ENCODE measurements at places on chromosomes 7 and 10.

- H3K27me3 ChIP-seq: no peaks in the 10 kb centered on the region
- no peak for DNase-seq
- H3K27ac ChIP-seq: no peak overlapping the region
- H3K36me3 ChIP-seq: no peaks in the 10 kb centered on the region
- no peaks in the 10 kb centered on the region for H3K4me1 ChIP-seq
Observed at GRCh38 chr7:87013840-87014190, 45.6 kb downstream of the ELAPOR2 start.

DNA sequence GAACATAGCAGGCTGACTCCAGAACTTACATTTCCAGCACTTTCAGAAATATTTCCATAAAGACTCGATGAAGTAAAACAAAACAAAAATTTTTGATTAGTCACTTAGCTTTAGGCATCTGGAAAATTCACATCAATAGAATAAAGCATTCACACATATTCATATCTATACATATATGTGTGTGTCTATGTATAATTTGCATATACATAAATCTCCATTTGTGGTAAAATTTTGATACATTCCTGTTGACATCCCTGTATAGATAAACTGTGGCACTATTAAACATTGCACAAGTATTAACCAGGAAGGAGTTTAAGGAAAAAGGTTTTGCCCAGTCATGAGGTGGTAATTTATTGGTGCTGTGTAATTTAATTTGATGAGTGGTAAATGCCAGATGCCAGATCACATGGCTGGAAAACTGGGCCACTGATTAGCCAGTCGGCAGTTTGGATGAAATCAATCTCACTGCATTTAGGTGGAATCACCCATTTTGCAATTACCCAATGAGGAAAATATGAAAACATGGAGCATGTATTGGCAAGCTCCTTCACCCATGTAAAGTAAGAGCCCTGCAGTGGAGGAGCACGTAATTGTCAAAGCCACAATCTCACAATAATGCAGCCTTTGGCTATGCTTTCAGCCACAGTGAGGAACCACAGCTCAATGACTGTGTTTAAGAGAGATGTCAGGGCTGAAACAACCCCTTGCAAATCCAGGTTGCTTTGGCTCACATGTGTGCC, 294.6 kb downstream of the RNLS start:
- no peak for DNase-seq
- H3K4me1 ChIP-seq: peaks cover 9% of the 10 kb centered on the region
- no peak overlapping the region for H3K4me3 ChIP-seq
- H3K27ac ChIP-seq: no peak overlapping the region

- H3K4me1 ChIP-seq: no peaks in the 10 kb centered on the region
- no peak for DNase-seq
- no peak overlapping the region for H3K4me3 ChIP-seq
- no peaks in the 10 kb centered on the region for H3K27me3 ChIP-seq
- H3K27ac ChIP-seq: no peak overlapping the region
Observed at GRCh38 chr7:18041191-18041590, 13.5 kb upstream of the PRPS1L1 start.

DNA sequence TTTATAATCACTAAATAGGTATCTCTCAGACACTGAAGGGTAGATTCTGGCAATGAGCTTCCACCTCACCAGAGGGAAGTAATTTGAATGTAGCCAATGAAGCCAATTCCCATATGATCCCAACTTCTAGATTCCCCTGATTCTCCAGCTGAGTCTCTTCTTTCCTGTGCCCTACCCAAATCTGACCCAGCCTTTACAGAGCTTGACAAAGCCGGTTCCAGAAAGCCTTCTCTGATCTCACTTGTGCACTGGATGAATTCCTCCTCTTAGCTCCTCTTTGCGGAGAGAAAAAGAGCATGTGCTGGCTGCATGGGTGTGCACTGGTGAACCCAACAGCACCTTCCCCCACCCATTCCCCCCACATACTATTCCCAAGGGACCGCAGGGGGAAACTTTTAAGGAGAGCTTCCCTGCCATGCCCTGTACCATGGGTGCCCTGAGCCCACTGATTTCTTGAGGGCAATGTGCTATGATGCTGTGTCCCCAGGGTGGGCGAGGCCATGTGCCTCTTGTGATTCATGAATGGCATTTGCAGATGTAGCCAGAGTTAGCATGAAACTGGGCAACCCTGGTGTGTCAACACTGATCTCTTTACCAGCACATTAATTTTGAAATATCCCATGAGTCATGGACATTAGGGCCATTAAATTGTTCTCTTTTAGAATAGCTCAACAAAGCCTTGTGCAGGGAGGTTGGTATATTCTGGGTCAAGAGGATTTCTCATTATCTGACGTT, 50.4 kb upstream of the PLEKHA1 start:
- no peak overlapping the region for H3K27ac ChIP-seq
- H3K27me3 ChIP-seq: peaks cover 2% of the 10 kb centered on the region
- DNase-seq: no peak
- H3K4me3 ChIP-seq: no peak overlapping the region
- no peaks in the 10 kb centered on the region for H3K36me3 ChIP-seq

GRCh38 chr7:107313355-107313754, 144.6 kb downstream of the HBP1 start:
- no peak overlapping the region for H3K4me3 ChIP-seq
- H3K27me3 ChIP-seq: no peaks in the 10 kb centered on the region
- no peaks in the 10 kb centered on the region for H3K36me3 ChIP-seq
- DNase-seq: no peak
- H3K4me1 ChIP-seq: no peaks in the 10 kb centered on the region

DNA sequence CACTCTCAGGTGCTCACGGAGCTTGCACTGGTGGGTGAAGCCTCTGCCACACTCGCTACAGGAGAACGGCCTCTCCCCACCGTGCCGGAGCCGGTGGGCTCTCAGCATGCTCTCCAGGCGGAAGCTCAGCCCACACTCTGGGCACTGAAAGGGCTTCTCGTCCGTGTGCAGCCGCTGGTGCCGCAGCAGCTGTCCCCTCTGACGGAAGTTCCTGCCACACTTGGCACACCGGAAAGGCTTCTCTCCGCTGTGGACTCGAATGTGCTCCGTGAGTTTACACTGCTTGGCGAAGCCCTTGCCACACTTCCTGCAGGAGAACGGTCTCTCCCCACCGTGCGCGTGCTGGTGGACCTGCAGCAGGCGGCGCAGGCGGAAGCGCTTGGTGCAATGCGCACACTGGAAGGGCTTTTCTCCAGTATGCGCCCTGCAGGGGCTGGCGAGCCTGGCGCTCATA, 19.3 kb downstream of the ZNF786 start:
- H3K4me3 ChIP-seq: peak overlapping the region; percentile 53
- peaks cover 4% of the 10 kb centered on the region for H3K36me3 ChIP-seq
- no peaks in the 10 kb centered on the region for H3K4me1 ChIP-seq

GRCh38 chr7:2926896-2927405, 82.8 kb upstream of the GNA12 start:
- no peaks in the 10 kb centered on the region for H3K4me1 ChIP-seq
- no peak for DNase-seq
- no peak overlapping the region for H3K4me3 ChIP-seq
- no peaks in the 10 kb centered on the region for H3K27me3 ChIP-seq
- no peaks in the 10 kb centered on the region for H3K36me3 ChIP-seq

DNA sequence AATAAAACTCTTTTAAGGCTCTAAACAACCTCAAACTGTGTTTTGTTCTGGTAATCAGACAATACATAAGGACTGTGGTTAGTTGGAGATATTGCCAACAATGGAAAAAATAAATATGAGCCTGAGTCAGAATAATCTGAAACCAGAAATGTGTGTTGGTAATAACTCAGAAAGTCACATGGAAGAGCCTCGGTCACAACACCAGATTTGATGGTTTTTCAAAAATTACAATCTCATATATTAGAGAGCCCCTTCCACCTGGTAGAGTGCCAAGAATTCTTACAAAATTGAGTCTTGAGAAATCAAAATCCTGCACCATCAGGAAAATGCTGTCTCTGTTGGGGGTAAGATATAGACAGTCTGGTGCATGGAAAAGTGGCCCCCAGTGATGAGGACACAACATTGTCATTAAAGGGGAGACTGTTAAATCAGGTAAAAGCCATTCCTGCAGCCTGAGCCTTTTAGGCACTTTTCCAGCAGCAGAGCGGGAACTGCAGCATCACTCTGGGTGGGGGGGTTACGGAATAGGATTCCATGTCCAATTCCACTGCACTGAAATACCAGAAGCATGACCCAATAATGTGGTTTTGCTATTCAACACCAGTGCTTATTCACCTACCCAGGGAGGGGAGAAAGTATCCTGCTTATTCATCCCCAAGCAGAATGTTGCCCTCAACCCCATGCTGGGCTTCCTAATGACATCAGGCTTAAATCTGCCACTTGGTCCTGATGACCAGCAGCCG, 9.5 kb upstream of the ADAM12 start:
- H3K27me3 ChIP-seq: peaks cover 14% of the 10 kb centered on the region
- H3K4me3 ChIP-seq: no peak overlapping the region
- H3K36me3 ChIP-seq: no peaks in the 10 kb centered on the region
- H3K27ac ChIP-seq: no peak overlapping the region
- no peaks in the 10 kb centered on the region for H3K4me1 ChIP-seq

- H3K4me3 ChIP-seq: no peak overlapping the region
- no peak overlapping the region for H3K27ac ChIP-seq
- no peaks in the 10 kb centered on the region for H3K4me1 ChIP-seq
- H3K27me3 ChIP-seq: peaks cover 2% of the 10 kb centered on the region
- DNase-seq: no peak
- no peaks in the 10 kb centered on the region for H3K36me3 ChIP-seq
Observed at GRCh38 chr10:14123139-14123538, 207.6 kb downstream of the FRMD4A start.

GRCh38 chr10:11530806-11531205, 80.6 kb downstream of the USP6NL start:
- H3K4me1 ChIP-seq: peaks cover 65% of the 10 kb centered on the region
- H3K27ac ChIP-seq: no peak overlapping the region
- no peak overlapping the region for H3K4me3 ChIP-seq
- peaks cover 2% of the 10 kb centered on the region for H3K36me3 ChIP-seq
- no peak for DNase-seq

DNA sequence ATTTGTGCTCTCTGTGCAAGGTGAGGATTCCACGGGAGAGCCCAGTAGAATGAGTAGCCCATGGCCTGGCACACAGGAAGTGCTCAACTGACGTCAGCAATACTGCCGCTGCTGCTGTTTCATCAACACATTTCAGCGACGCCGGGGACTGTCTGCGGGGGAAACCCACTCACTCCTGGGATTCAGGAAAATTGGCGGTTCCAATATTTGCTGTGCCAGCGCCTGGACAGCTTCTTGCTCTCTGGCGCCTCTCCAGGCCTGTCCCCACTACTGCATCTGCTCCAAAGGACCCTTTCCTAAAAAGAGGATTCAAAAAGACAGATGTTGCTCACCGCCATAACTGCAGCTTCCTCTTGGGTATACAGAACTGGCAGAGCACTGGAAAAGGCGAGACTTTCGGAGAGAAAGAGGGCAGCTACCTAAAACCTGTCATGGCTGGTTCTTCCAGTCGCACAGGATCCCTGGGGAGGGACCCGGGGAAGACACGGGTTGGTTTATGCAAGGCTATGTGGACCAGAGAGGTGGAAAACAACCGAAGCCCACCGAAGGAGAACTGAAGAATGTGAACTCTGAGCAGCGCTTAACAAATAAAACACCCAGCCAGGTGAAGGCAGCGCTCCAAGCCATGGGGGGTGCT, 39.7 kb upstream of the ENO4 start:
- no peak overlapping the region for H3K4me3 ChIP-seq
- H3K4me1 ChIP-seq: no peaks in the 10 kb centered on the region
- DNase-seq: no peak

DNA sequence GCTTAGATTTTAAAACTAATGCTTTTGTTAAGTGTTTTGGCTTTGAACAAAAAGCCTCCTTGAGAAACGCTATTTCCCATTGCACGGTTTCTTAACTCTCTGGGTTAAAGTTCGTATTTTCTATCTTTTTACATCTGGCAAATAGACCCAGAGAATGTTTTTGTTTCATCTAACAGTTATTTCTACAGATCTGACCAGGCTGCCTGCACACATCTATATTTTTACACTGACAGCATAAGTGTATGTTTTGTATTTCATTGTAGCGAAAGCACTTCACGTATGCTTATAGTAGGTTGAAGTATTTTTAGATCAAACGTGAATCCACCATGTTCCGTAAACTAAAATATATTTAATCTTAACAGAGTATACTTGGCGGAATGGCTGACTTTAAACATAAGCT, 477.3 kb downstream of the SDK1 start:
- no peak for DNase-seq
- no peaks in the 10 kb centered on the region for H3K27me3 ChIP-seq
- H3K4me1 ChIP-seq: no peaks in the 10 kb centered on the region
- H3K27ac ChIP-seq: no peak overlapping the region
- H3K4me3 ChIP-seq: no peak overlapping the region
- no peaks in the 10 kb centered on the region for H3K36me3 ChIP-seq

DNA sequence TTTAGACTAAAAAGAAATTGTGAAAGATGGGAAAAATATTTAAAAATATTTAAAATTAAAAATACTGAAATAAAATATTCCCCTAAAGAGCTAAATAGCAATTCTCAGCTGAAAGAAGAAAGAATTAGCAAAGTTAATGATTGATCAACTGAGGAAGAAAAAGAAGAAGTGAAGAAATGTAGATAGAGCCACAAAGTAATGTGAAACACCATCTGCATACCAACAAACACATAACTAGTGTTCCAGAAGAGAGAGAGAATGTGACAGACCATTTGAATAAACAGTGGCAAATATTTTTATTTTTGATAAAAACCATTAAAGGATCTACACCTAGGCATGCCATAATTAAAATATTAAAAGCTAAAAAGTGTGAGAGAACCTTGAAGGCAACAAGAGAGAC, 784.5 kb upstream of the ZWINT start:
- no peak for DNase-seq
- H3K27me3 ChIP-seq: no peaks in the 10 kb centered on the region
- no peak overlapping the region for H3K27ac ChIP-seq

- DNase-seq: no peak
- H3K36me3 ChIP-seq: no peaks in the 10 kb centered on the region
- H3K27me3 ChIP-seq: no peaks in the 10 kb centered on the region
- H3K27ac ChIP-seq: no peak overlapping the region
- no peaks in the 10 kb centered on the region for H3K4me1 ChIP-seq
Observed at GRCh38 chr10:62723375-62723774, 81.1 kb upstream of the ADO start.

DNA sequence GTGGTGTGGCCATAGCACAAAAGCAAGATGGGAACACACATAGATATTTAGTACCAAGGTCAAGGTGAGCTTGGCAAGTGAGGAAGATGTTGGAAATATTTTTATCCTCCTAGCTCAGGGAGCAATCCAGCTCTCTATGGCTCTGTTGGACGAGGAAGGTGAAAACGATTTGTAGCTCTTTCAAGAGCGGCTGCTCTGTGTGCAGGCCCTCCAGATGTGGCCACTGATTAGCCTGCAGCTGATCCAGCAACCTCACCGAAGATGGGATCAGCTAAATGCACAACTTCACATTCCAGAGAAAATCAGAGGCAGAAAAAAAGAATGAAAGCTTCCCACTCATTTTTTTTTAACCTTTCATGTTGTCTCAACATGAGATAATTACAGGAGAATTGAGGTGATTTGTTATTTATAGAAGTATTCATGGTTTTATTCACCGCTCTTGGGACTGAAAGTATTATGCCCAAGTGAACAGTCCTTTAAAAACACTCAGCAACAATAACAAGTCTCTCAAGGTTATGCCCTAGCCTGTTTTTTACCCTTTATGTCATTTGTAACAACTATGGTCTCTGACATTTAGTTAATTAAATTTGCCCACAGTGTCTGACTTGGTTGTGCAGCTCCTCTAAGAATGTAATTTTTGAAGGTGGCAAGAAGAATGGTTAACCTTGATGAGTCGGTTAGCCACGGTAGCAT, 213.6 kb upstream of the ADARB2 start:
- H3K4me3 ChIP-seq: no peak overlapping the region
- H3K27me3 ChIP-seq: no peaks in the 10 kb centered on the region
- DNase-seq: no peak
- H3K36me3 ChIP-seq: no peaks in the 10 kb centered on the region
- no peak overlapping the region for H3K27ac ChIP-seq

- no peaks in the 10 kb centered on the region for H3K4me1 ChIP-seq
- H3K27me3 ChIP-seq: no peaks in the 10 kb centered on the region
- peaks cover 6% of the 10 kb centered on the region for H3K36me3 ChIP-seq
Observed at GRCh38 chr7:141585592-141586510, 34.6 kb downstream of the AGK start.

Data from common myeloid progenitor, CD34-positive (primary cell).